ENCODE measurements at places on chromosomes 12 and 14.
A peak's percentile ranks its signal among the peaks of the same experiment; 100 is the strongest.

DNA sequence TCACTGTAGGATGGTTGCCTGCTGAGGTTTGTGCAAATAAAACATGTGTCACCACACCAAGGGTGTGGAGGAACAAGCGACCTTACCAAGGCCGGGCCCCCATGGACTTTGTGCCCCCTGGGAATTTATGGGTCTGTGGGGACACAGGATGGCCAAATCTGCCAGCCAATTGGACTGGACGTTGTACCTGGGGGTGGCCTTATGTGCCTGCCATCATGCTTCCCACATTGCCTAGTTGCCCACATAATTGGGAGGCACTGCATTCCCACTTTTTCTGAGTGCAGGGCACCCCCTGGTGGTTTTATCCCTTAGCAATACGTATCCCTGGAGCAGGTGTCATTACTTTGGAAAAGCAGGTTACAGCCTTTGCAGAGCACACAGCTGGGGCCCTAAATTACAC lies 92.6 kb upstream of the TMPO start:
- DNase-seq: no peak

DNA sequence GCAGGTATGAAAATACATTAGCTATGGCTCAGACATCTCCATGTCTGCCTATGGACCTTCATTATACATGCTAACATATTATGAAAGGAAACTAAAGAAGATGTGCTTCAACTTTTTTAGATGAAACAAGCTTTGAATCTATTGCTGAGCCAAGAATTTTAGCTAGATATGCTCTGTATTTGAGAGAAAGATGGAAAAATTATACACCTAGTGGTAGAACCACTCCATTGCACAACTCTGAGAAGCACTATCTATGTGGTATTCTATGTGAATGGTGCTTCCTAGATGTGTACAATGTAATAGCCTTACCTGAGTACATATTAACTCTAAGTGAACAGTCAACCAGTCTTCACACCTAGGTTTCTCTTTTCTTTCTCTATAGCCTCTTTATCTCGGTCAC lies 17.3 kb downstream of the EPYC start:
- DNase-seq: no peak

DNA sequence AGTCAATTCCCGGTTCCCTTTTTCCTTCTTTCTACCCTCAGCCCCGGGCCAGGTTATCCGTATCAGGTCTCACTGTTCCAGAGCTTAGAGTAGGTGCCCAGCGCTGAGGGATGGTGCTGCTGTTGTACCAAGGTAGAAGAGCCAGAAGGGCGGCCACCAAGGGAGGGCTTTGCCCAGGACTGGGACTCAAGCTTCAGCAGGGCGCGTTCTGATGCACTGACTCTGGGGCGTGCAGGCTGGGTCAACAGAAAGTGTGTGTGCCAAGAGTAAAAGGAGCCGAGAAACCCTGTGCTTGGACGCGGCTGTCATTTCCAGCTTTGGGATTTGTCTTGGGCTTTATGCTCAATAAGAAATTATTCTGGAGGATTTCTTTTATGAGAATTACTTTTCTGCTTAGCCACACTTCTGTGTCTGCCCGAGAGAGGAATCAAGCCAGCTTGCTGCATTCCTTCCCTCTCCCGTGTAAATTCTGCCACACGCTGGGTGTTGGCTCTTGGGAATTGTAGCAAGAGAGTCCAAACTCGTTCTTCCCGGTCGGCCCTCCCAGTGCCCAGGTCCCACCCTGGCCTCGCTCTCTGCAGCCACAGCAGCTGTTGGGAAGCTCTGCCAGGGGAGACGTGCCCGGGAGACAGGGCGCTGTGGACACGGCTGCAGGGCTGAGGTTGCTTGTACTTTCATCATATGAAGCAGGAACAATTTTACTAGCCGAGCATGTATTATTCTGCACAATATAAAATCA lies 98.0 kb downstream of the FBXL14 start:
- no peak for DNase-seq

DNA sequence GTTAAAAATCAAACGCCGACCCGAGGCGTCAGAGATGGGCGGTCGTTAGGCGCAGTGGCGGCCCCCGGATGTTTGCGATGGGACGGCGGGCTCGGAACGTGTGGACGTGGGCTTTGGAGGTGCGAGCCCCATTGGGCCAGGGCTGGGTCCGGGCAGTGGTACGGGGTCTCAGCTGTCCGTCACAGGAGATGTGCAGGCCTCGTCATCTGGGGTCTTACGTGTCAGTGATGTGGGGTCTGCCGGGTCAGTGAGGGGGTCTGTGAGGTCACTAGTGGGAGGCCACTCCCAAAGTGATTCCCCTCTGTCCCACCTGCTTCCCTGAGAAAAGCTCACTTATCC lies 21.6 kb upstream of the CHFR start:
- DNase-seq: no peak

- DNase-seq: no peak
Observed at GRCh38 chr12:66196806-66197205, 7.8 kb downstream of the IRAK3 start.

DNA sequence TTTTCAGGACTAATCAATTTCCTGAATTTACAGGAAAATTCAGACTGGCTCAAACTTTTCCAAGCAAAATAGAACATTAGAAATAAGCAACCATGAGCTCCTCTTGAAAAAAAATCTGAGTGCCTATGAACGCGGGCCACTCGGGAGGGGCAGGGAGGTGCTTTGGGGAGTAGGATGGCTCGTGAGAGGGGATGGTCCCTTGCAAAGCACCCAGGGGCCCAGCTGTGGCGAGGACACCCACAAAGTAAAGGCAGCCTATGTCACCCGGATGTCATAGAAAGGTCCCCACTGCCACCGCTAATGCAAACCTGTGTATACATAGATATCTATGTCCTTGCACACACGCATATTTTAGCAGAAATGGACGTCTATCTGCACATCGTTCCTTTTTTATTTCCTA lies 309.9 kb downstream of the ADGRD1 start:
- DNase-seq: no peak

DNA sequence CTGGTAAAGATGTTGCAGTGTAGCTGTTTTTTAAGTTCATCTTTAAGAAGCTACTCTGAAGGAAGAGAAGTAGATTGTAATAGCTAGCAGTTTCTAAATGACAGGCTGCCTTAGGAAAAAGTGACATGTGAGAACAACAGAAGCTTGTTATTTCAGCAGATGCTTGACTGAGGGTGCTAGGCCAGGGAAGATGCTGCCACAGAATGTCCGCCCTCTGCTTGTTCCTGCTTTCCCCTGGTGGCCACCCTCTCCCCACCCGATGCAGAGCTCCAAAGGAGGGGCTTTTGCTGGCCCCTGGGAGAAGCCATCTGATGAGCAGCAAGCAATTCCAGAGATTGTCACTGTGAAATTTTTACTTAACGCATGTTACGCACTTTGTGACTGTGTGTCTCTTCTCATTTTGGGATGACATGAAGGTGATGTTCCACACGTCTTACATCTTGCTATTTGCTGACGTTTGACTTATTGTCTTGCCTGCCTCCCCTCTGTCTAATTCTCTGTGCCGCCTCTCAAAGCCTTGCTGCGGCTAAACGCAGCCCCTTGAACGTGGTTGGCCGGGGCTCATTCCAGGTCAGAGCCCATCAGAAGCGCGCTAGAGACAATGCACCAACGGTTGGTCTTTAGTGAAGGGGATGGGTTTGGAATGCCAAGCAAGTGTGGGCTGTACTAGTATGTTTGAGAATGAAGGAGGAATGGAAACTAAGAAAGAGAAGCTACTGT lies 44.8 kb downstream of the WDR20 start:
- peak; percentile 85 for DNase-seq

DNA sequence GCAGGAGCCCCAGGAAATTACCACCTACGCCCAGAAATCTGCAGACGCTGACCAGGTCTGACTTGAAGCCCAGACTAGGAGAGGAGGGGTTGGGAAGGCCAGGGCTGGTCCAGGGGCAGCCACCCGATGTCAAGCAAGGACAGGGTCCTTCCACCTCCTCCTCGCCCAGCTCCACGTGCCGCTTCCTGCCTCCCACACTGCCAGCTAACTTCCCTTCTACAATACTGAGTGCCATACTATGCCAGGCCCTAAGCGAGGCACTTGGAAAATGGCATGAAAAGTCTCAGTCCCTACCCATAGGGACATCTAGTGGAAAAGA lies 71.7 kb downstream of the SETD3 start:
- no peak for DNase-seq

DNA sequence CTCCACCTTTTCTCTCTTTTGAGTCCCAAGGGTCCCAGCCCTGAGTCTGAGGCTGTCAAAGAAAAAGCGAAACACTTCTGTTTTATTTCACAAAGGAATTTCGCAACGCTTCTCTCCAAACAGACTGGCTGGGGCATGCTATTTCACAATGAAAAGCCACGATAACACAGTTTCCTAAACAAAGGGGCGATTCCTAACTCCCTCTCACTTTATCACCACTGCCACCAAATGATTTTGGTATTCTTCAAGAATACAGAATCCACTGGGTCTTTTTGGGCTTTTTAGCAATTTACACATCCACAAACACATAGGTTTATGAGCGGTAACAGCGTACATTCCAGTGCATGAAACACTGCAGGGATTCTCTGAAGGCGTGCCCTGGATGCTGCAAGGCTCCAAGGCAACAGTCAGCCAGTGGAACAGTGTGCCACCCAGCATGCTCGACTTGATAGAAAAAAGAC lies 161.2 kb downstream of the DAD1 start:
- no peak for DNase-seq

DNA sequence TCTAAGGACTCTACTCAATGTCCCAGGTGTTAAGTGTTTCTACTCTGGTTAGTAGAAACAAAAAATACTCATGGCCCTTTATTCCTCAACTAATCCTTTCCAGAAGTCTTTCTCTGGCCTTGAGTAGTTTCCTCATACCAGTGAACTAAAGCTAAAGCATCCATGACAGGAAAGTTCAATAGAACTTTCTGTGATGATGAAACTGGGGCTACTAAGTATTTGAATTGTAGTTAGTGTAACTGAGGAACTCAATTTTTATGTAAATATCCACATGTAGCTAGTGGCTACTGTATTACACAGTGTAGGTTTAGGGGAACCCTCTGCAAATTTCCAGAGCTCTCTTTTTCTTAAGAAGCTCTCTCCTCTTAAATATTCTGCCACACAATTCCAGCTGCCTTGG lies 63.7 kb downstream of the R3HDM2 start:
- DNase-seq: no peak

GRCh38 chr12:77841521-77841920 lies 10.8 kb downstream of the NAV3 start:
- DNase-seq: no peak

GRCh38 chr14:25110106-25110505 lies 60.2 kb upstream of the STXBP6 start:
- no peak for DNase-seq

- no peak for DNase-seq
Observed at GRCh38 chr14:20485900-20486299, 16.7 kb downstream of the PNP start.

GRCh38 chr12:108465417-108465816 lies 49.7 kb upstream of the FICD start:
- no peak for DNase-seq

- peak; percentile 67 for DNase-seq
Observed at GRCh38 chr14:23365036-23365731, at the start of gene EFS. EFS (minus strand) TSS chr14:23365172; CDS start chr14:23365025, 147 bp downstream.

DNA sequence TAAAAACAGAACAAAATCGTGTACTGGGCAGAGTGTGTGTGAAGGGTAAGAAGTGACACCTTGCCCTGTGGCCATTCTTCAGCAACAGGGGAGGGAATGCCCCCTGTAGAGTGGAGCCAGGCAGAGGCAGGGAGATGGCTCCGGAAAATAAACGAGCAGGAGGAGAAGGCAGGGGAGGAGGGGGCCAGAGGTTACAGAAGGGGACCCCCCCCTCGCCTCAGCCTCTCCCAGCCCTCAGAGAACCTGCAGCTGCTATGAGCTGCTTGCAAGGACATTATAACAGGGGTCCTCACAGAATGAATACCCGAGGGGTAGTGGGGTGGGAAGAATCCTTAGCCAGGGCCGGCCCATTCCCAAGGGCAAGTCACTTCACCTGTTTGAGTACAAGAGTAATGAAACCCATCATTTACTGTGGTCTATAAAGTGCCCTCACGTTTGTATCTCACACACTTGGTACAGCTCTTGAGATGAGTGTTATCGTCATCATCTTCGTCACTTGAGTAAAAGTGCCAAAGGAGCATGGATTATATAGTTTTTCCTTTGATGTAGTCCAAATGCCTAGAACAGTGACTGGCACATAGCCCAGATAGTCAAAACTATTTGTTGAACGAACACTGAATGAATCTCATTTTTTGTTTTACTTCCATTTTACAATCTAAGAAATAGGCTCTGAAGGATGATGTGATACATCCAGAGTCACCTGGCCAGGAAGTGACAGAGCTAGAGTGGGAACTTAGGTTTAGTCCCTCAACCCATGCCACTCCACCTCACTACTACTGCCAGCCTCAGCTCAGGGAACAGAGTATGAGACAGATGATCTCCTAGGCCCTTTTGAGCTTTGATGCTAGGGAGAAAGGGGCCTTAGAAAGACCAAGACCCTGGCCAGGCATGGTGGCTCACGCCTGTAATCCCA lies 14.5 kb downstream of the SCNN1A start:
- no peak for DNase-seq

DNA sequence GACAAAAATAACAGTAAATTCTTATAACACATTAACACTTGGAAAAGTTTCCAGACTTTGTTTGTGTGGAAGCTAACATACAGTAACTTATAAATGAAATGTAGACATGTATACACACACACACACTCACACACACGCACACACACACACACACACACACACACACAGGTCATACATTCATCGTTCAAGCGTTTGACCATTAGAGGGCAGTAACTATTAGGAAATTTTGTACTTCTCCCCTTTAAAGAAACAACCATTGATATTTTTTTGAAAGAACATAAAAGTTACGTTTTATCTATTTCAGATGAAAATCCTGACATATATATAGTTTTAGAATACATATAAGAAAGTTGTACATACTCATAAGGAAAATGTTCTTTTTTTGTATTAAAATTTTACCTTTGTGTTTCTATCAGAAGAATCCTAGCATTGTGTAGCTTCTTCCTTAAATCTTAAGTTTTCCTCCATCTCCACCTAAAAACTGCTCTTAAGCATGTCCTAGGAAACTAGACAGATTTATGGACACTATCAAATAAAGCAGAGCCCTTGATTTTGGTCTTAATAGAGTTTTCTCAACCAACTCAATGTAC lies 29.0 kb downstream of the PTPRQ start:
- DNase-seq: peak; percentile 10

- DNase-seq: no peak
Observed at GRCh38 chr12:98244136-98244535, 271.3 kb upstream of the TMPO start.
